ENCODE measurements at places on chromosomes 7 and 10. TPM values are rescaled to one million over a fixed set of nuclear protein-coding genes. Genes with fewer than 3 reads are reported as not detected.

DNA sequence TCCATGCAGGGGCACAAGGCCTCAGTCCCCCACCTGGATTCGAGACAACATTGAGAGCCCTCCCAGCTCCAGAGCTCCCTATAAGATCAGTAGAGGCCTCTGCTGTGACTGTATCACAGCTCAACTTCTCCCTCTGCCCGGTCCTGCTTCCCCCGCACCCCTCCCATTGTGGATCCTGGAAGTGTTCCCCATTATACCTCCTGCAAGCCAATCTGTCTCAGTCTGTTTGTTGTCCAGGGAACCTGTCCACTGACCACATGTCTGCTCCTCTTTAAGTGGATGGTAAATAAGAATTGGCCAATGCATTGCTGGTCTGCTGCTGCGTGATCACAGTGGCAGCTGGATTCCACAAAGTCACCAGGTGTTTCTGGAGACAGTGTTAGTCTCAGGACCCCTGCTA is 259.7 kb upstream of the HABP2 start:
- no peak for DNase-seq
- no peaks in the 10 kb centered on the region for H3K36me3 ChIP-seq
- H3K4me3 ChIP-seq, result no peak overlapping the region
- H3K4me1 ChIP-seq, result no peaks in the 10 kb centered on the region

GRCh38 chr7:5827755-5828154 is 46.3 kb upstream of the RNF216 start:
- no peak overlapping the region for H3K27ac ChIP-seq
- no peak for DNase-seq
- H3K4me1 ChIP-seq, result peaks cover 7% of the 10 kb centered on the region
- no peaks in the 10 kb centered on the region for H3K36me3 ChIP-seq

SYCE1 gene
- 9.2 TPM for polyA plus RNA-seq

DNA sequence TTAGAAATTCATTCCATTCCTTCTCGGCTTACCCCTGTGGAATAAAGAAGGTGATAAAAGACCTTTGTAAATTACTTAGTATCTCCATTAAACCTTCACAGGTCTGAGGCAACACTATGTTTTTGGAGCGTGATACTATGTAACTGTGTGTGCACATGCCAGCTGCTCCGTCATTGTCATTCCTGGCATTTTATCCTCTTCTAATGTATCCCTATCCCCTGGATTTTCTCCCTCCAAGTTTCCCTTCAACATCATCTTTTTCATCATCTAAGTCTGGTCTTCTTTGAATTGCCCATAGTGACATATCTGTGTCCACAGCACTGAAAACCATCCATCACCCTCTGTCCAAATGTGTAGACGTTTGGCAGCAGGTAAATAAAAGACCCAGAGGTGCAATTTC is 125.7 kb downstream of the TEX36 start:
- H3K27ac ChIP-seq, result no peak overlapping the region
- H3K36me3 ChIP-seq, result no peaks in the 10 kb centered on the region
- no peak for DNase-seq
- no peaks in the 10 kb centered on the region for H3K4me1 ChIP-seq

HYAL4 gene
- polyA plus RNA-seq, result not detected

GRCh38 chr7:128988372-128988771 is 50.6 kb downstream of the IRF5 start:
- no peak overlapping the region for H3K27ac ChIP-seq
- H3K27me3 ChIP-seq, result no peaks in the 10 kb centered on the region
- no peaks in the 10 kb centered on the region for H3K36me3 ChIP-seq
- H3K4me3 ChIP-seq, result no peak overlapping the region
- H3K4me1 ChIP-seq, result no peaks in the 10 kb centered on the region

PRKG1 gene
- polyA plus RNA-seq, result 15.5 TPM

DNA sequence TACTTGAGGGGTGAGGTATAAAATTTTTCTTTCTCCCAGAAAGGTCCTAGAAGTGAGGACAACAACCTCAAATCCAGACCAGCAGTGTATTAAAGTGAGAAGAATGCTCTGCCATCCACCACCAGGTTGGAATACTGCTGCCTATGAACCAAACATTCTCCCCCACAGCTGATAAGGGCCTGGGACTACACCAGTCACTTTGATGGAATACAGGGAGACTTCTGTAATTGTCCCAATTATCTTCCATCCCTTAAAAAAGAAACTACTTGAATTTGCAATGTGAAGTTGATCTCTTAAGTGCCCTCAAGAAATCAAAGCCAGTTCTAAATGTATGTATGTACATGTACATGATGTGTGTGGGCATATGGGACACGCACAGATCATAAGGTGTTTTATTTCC is 3.0 kb downstream of the TBX20 start:
- no peak overlapping the region for H3K27ac ChIP-seq
- peaks cover 74% of the 10 kb centered on the region for H3K27me3 ChIP-seq
- peaks cover 6% of the 10 kb centered on the region for H3K4me1 ChIP-seq
- H3K4me3 ChIP-seq, result no peak overlapping the region

DNA sequence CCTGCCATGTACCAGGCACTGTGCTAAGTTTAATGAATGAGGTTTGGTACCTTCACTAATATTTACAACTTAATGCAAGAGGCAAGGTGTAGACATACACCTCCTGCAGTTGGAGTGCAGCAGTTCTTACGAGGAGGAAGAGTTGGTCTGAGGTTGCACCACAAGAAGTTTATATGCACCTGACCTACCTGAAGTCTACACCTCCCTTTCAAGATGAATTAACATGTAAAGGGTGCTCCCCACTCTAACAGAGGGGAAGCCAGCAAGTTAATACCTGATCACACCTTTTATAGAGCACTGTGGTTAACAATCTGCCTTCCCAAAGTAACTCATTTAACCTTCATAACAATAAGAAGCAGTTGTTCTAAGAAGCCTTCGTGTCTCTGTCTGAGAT is 120.0 kb downstream of the LYZL1 start:
- no peaks in the 10 kb centered on the region for H3K27me3 ChIP-seq
- H3K4me3 ChIP-seq, result peak overlapping the region; percentile 67
- no peaks in the 10 kb centered on the region for H3K36me3 ChIP-seq
- H3K4me1 ChIP-seq, result peaks cover 27% of the 10 kb centered on the region

GRCh38 chr10:4772202-4772570 is 53.8 kb upstream of the AKR1E2 start:
- H3K4me3 ChIP-seq, result no peak overlapping the region
- H3K27ac ChIP-seq, result no peak overlapping the region
- no peaks in the 10 kb centered on the region for H3K36me3 ChIP-seq
- no peaks in the 10 kb centered on the region for H3K27me3 ChIP-seq
